Activated naive CD4-positive, alpha-beta T cell (primary cell): ENCODE measurements at places on chromosomes 2 and 18.

- no peak for DNase-seq
Measured at GRCh38 chr2:98706591-98706990, 24.3 kb downstream of the MGAT4A start.

DNA sequence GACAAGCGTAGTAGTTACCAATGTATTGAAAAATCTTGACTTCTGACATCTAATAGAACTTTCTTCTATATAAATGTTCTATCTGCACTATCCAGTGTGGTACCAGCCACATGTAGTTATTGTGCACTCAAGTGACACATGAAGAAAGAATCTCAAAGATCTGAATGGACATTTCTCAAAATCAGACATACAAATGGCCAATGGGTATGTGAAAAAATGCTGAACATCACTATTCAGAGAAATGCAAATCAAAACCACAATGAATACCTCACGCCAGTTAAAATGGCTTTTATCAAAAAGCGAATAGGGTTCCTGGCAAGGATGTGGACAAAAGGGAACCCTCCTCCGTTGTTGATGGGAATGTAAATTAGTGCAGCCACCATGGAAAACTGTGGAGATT, 37.5 kb upstream of the SMCHD1 start:
- no peak for DNase-seq

DNA sequence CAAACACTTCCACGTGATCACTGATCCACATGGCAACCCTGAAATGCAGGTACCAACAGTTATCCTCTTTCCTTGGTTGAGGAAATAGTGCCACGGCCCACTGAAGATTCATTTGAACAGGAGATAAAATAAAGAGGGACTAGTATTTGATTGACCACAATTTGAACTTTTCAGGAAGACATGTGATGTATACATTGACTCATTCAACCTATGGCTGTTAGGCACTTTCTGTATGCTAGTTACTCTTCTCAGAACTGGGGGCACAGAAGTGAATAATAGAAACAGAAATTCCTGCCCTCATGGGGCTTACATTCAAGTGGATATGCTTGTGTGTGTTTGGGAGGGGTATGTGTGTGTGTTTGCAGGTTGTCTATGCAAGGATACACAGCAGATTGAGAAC, 199.6 kb downstream of the PRKCE start:
- no peak for DNase-seq

DNA sequence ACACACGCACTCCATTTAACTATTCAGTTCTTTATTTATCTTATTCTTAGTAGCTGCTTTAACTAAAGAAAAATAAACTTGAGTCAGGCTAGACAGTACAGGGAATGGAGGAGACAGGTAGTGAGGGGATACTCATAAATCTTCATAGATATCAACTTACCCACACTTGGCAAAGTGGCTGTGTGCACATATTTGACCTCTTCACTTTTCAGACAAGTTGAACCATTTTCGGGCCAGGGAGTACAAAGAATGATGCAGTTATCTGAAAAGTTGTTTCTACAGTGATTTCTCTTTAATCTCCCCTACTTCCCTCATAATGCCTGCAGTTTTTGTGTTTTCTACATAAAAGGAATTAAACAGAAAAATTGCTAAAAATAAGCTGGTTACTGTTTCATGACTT, 307.5 kb downstream of the GULP1 start:
- no peak for DNase-seq

GRCh38 chr2:219128396-219128795, 32.2 kb downstream of the NHEJ1 start:
- DNase-seq: no peak

- DNase-seq: no peak
Measured at GRCh38 chr18:57439609-57439968, 4.4 kb downstream of the ONECUT2 start.

GRCh38 chr2:88038263-88039105, 17.1 kb downstream of the KRCC1 start:
- no peak for DNase-seq

DNA sequence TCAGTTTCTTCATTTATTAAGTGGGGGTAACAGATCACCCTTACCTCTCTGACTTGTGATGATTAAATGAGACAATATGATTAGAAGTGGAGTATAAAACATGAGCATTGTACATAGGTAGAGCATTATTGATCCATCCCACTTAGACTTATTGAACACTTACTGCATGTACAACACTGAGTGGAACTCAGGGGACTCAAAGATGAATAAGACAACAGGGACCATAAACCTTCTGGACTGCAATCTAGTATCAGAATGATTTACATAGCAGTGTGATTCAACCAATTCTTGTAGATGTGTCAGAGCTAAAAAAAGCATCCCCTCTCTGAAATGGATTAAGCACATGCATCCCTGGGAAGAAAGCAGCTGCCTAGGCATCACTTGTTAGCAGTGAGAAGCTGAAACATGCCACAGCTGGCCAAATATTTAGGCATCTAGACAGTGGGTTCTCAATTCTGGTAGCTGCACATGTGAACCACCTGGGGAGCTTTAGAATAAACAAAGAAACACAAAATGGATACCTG, 111.5 kb downstream of the CYRIA start:
- no peak for DNase-seq

- DNase-seq: no peak
Measured at GRCh38 chr18:44392933-44393332, 287.8 kb upstream of the SETBP1 start.

GRCh38 chr2:55729136-55729685, 35.6 kb upstream of the PNPT1 start:
- no peak for DNase-seq

DNA sequence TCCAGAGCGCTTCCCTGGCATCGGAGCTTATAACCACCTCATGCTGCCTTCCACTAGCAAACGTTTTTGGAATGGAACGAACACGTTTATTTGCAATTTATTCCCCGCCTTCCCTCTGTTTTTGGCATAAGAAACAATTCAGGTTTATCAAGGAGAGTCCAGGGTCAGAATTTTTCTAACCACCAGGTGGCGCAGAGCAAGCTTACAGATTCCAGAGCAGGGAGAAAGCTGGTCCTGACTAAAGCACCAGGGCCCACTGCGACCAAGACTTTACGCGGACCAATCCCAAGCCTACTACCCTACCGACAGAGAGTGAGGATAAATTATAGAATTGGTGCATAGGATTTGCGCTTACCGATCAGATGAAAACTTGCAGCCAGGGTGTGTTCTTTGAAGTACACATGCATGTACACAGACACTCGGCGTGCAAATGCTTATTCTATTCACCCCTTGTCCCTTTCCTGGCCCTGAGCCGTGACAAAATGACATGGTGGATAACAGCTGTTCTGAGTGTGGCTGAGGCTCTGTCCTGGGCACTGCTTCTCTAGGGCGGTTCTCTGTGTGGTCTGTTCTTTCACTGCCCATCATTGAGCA, 34.7 kb downstream of the NAPG start:
- peak; percentile 9 for DNase-seq

GRCh38 chr2:239668042-239668441, 267.2 kb upstream of the HDAC4 start:
- no peak for DNase-seq

- DNase-seq: no peak
Measured at GRCh38 chr2:108316461-108317258, 28.0 kb downstream of the SULT1C2 start.

DNA sequence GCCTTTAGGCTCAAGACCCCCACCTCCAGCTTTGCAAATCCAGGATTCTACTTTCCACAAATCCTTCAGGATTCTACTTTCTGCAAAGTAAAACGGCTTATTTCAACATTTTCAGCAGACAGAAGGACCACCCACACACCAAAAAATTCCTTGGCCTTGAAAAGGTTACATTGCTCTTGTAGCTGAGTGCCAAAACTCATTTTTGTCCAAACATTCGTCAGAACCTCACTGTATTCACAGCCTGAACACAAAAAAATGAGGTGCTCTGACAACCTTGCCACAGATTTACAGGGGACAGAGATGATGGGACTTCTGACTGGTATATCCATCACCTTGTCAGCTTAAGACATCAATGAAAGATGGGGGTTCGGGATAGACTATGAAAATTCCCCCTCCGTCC, 63.0 kb upstream of the COX7A2L start:
- no peak for DNase-seq

GRCh38 chr2:154402213-154402612, 296.3 kb upstream of the KCNJ3 start:
- no peak for DNase-seq

DNA sequence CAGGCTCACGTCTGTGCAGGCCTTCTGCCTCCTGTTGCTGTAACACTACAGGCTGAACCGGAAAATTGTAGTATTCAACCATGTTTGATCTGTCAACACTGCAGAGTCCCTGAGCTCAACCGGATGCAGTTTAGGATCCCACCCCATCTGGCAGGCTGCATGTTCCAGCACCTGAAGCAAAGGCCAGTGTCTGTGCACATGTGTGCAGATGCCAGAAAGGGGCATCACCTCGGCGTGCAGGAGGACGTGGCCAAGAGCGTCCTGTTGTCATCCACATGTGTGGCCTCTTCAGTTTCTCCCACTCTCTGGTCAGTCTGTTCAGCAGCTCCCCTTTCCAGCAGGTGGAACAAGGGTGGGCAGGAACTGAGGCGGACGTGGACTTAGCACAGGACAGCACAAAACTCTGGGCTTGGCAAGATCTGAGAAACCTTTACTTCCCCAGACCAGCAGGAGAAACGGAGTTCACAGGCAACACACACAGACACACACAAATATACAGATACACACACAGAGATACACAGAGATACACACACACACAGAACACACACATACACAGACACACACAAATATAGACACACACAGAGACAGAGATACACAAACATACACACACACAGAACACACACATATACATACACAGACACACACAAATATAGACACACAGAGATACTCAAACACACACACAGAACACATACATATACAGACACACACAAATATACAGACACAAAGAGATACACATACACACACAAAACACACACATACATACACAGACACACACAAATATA, 111.3 kb downstream of the NDUFA10 start:
- no peak for DNase-seq

GRCh38 chr2:43612944-43613343, 17.1 kb upstream of the THADA start:
- no peak for DNase-seq

DNA sequence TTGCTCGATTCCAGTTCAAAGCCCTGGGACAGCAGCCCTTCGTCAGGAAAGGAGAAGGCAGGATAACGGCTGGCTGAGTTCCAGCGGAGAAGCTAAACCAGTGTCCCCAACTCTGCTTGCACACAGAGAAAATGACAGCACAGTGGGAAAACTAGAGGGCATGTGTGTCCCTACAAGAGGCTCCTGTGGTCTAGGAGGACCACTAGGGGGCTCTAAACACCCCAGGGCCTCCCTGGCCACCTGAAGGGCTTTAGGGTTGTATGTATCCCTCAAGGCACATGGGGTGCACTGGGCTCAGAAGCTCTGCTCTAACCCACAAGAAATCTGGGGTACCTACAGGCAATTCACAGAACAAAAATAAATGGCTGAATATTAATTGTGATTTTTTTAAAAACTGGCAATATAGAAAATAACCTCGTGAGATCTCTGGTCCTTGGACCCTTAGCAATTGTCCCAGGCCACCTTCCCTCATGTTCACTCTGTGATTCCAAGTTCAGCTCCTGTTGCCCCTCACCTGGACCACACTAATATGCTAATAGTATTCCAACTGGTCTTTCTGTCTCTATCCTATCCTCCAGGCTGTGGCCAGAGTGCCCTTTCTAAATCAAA, 17.5 kb downstream of the STAT1 start:
- DNase-seq: no peak

GRCh38 chr2:18546567-18546966, 13.9 kb downstream of the RDH14 start:
- DNase-seq: no peak

- DNase-seq: no peak
Measured at GRCh38 chr2:232636788-232637420, 3.5 kb downstream of the EFHD1 start.

DNA sequence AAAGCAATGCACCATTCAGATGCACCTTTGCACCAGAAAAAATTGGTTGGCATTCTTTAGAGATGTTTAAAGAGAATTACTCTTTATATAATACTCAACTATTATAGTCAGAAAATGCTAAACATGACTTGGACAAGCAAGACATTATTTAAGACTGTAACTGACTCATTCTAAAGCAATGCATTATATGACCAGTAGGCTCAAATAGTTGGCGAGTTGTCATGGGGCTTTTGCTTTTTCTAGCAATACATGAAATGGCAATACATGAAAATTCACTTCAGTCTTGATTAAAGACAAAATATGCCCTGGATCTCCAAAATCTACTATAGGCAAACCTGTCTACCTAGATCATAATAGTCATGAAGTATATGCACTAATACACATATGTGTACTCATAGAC, 216.9 kb upstream of the VWC2L start:
- no peak for DNase-seq

DNA sequence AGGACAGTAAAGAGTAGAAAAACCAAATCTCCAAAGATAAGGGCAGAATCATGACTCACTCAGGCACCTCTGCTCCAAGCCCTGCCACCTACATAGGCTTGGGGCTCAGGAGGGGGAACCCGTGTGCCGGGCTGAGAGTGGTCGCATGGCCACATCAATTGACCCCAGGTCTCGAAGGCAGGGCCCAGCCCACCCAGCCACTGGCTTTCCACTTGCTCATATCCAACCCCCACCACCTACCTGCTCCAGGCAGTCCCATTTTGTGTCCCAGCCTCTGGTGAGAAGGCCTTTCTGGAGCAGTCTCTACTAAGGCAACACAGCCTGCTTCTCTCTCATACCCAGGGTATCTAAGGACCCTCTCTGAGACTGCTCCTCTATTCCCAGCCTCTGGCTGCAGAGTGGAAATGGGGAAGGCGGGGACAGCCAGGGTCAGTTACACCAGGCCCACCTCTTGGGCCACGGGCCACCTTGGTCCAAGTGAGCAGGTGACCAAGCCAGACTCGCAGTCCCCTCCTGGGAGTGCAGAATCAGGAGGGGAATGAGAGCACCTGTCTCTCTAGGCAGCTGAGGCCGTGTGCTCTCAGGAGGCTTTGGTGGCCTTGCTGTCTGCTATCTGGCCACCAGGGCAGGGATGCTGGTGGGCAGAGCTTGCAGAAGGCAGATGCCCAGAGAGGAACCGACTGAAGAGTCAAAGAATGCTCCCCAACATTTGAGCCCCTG, 20.8 kb downstream of the TFCP2L1 start:
- no peak for DNase-seq

DNA sequence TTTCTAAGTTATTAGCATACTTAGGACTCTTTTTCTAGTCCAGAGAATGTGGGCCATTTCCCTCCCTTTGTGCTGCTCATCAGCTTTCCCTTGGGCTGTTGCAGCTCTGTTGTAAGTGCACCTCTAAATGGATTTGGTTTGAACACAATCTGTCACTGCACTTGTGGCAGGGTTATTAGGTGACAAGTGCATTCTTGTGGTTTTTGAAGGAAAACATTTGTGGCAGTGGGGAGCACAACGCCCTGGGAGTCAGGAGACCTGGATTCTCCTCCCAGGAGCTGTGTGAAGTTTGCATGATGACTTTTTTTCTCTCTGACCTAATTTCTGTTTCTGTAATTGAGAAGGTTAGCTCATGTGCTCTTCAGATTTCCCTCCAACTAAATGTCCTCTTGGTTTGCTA, 630.9 kb upstream of the FAM98A start:
- DNase-seq: no peak
